Cerebellar cortex (tissue), 1 donor: ENCODE measurements at places on chromosomes 12 and 14.

- DNase-seq, result no peak
These were observed 51.8 kb downstream of the FOXN3 start for GRCh38 chr14:89365061-89365801.

- DNase-seq, result peak; percentile 43
These were observed 4.8 kb upstream of the ING4 start for GRCh38 chr12:6667559-6668210.

- DNase-seq, result no peak
These were observed 198.9 kb upstream of the RGS6 start for GRCh38 chr14:71733210-71733883.

GRCh38 chr14:45246691-45247090 lies 6.3 kb downstream of the MIS18BP1 start:
- DNase-seq, result no peak

GRCh38 chr14:102479777-102480176 lies 29.8 kb downstream of the ANKRD9 start:
- DNase-seq, result peak; percentile 88

- no peak for DNase-seq
These were observed 79.9 kb upstream of the CD163 start for GRCh38 chr12:7583471-7583870.

DNA sequence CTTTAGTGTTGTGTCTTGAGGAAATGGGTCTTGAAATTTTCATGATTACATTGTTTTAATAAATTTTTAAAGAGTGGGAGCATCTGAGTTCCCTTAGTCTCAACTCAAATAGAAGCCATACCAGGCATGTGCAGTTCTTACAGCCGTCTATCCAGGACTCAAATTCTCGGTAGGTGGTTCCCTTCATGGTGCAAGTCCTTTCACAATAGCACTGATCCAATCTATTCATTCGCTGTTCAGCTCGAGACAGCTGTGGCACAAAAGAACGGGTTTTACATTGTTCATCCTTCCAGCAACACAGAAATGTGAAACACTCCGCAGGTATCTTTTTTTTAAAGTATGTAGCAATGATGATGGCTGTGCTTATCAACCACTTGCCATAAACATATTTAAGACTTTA lies 100.2 kb downstream of the NELL2 start:
- no peak for DNase-seq

- no peak for DNase-seq
These were observed 18.5 kb downstream of the SFSWAP start for GRCh38 chr12:131729254-131729955.

GRCh38 chr12:116860263-116860662 lies 21.0 kb downstream of the HRK start:
- DNase-seq, result no peak

DNA sequence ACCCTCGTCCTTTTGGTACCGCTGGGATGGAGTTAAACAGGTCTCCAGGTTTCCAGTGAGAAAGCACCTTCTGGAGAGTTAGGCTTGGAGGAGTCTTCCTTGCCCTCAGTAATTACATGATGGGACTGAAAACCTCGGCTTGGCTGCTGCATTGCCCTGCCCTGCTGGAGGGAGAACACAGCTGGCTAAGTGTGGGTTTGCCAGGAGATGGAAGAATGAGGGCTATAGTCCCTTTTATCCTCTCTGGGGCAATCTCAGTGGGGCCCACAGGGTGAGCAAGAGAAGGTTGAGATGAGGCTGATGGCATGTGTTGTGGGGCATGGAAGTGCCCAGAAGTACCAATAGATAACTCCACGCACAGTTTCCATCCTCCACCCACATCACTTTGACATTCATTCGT lies 23.2 kb upstream of the MEG3 start:
- DNase-seq, result no peak

DNA sequence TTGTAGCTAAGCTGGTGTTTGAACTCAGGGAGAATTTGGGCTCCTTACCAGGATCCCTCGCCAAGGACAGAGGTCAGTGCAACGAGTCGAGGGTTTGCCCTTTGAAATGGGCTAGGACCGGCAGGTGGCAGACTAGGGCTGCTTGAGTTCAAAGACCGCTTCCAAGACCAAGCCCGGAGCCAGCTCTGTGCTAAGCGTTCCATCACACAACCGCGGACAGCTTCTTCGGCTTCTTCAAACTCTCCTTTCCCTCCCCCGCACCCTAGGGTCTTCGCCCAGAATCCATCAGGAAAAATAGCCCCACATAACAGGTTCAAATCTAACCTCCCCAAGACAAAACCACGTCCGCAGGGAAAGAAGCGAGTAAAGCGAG lies 705 bp upstream of the FLVCR2 start:
- DNase-seq, result peak; percentile 82

DNA sequence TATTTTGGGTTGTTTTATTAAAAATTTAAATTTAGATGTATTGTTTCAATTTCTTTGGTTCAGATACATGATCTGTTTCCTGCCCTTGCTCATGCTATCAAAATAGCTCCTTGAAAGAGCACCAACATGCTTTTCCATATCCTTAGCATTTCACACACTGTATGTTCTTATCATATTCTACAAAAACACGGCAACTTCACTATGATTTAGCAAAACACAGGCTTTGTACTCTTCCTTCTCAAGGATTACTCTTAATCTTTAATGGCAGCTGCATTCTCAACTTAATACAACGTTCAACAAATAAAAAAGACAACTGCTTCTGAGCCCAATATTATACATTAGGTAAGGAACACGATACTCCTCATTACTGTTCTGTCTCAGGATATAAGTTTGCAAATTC lies 2.9 kb upstream of the GLRX5 start:
- no peak for DNase-seq

- DNase-seq, result no peak
These were observed 1046.1 kb downstream of the SLC6A15 start for GRCh38 chr12:83866477-83866876.

- DNase-seq, result peak; percentile 10
These were observed 14.1 kb downstream of the PRKAB1 start for GRCh38 chr12:119681728-119682638.

DNA sequence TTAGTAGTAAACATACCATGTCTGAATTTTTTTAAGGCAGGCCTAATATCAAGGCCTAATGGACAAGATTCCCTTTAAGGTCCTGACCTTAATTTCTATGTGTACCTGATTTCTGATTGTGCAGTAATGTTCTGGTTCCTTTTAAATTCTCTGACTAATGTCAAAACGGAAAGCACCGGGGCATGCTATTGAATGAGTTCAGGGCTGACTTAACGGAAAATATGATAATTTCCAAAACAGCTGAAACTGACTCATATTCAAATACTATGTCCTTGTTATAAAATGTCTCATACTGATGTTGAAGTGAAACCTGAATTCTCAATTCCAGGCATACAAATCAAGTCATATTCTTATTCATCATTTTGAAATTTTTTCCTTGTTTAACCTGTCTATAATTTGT lies 6.7 kb downstream of the TAS2R43 start:
- DNase-seq, result no peak

- DNase-seq, result no peak
These were observed 178.9 kb upstream of the FKBP4 start for GRCh38 chr12:2615665-2616402.

DNA sequence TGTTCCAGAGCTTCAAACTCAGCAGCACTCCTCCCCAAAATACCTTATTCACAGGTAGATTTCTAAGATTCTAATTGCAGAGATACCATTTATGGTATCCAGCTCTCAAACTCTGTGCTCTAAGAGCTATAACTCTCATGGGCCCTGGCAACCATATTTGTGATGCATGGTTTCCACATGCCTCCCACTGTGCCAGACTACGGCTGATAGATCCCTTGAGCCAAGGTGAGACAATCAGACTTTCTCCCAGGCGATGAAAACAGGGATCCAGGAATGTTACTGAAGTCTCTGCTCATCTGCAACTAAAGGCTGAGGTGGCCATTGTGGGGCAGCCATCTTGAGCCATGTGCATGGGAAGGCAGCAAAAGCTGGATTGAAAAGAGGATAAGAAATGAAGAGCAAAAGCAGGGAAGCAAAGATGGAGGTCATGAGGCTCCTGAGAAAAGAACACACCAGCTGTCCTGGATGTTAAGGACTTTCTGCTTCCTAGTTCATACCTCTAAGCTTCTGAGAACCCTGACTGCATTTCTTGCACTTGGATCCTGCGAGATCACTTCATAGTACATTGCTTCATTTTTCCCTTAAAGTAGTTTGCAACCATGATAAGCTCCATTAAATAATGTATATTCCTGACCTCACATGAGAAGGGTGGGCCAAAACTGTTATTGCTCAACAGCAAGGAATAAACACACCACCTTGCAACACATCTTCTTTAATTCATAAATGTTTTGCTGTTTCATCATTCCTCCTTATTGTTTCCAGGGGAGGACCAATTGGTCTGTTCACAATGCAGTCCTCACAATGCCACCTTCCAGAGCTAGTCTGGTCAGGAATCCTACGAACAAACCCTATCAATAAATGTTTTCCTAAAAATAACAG lies 5.4 kb downstream of the EGLN3 start:
- no peak for DNase-seq

DNA sequence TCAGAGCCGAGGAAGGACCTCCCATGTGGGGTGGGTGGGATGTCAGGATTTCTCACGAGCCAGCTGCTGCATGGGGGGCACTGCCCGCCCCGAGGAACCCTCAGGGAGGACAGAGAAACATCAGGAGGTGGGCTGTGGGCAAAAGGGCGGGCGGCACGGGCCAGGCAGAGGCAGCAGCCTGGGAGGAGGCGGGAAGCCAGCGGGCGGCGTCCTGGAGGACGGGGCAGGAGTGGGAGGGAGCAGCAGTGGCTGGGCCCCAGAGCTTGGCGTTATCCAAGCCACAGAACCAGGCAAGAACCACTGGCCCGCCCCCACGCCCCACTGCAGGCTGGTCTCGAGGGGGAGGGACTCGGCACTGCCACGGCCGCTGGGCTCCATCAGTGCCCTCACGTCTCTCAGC lies 2.4 kb downstream of the C14orf180 start:
- no peak for DNase-seq

DNA sequence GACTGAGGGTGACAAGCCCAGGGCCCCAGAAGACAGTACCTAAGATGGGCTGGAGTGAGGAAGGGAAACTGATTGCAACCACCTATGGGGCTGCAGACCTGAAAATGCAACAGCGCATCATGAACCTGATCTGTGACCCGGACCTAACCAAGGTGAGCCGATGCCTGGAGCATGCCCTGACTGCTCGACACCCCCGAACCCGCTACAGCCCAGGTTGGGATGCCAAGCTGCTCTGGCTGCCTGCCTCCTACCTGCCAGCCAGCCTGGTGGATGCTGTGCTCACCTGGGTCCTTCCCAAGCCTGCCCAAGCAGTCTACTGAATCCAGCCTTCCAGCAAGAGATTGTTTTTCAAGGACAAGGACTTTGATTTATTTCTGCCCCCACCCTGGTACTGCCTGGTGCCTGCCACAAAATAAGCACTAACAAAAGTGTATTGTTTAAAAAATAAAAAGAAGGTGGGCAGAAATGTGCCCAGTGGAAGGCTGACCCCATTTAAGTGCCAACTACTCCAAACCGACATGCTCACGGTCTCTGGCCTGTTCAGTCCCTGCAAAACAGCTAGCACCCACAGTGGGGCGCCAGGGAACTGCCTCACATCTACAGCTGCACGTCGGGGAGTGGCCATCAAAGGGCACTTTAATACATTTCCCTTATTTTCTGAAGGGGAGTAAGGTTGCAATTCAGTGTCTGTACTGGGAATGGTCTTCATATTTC lies 4.2 kb downstream of the RDH5 start:
- peak; percentile 70 for DNase-seq

- no peak for DNase-seq
These were observed 1.8 kb downstream of the ARID2 start for GRCh38 chr12:45731190-45731775.

DNA sequence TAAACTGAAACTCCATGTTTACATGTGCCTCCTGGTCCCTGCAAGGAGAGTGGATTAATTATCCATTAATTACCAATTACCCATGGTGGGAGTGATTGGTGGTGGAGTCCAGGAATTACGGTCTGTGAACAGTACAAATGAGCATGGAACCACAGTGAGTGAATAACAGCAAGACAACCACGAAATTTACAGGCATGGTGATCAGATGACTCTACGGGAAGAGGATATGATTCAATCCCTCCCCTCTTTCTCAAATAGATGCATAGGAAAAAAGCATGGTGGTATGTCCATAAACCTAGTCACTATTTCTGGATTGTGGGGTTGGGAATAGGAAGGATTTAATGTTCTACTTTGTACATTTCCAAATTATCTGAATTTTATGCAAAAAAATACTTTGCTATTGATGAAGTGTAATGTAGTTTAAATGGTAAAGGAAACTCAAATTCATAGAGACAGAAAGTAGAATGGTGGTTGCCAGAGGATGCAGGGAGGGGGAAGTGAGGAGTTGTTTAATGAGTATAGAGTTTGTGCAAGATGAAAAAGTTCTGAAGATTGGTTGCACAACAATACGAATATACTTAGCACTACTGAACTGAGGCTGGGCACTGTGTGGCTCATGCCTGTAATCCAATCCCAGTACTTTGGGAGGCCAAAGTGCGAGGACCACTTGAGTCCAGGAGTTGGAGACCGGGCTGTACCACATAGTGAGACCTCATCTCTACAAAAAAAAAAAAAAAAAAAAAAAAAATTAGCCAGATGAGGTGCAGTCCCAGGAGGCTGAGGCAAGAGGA lies 41.2 kb upstream of the C12orf75 start:
- DNase-seq, result no peak

DNA sequence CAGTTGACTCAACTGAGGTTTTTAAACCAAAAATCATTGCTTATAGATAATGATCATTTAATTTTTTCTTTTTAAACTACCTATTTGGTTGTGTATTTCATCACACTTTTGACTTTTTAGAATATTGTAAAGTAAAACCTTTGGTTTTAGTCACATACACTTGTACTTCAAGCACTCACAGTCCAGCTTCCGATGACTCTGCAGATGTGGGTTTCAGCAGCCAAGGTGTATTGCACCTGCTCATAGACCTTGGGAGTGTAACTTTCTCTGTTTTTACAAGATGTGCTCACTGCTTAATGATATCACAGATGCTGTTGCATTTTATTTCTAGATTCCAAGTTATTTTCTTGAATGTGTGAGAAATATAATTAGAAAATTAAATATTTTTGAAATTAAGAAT lies 188.3 kb upstream of the SLC38A2 start:
- DNase-seq, result no peak

DNA sequence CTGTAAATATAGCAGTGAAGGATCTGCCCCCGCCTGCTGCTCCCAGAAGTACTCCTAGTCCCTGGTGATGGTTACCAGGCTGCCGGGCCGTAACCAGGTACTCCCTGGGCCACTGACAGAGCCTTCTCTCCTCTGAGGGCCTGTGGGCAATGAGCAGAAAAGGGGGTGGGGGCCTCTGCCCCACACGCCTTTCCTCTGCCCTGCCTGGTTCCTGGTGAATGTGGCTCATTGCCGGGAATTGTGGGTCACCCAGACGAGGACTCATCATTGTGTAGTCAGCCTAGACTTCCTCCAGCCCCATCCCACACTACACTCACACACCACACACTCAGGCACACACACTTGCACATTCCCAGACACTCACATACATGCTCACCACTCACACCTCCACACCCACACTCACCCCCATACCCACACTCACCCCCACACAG lies 35.7 kb upstream of the ACTN1 start:
- no peak for DNase-seq
